CD8-positive, alpha-beta T cell (primary cell): ENCODE measurements at places on chromosomes 6 and 20.

DNA sequence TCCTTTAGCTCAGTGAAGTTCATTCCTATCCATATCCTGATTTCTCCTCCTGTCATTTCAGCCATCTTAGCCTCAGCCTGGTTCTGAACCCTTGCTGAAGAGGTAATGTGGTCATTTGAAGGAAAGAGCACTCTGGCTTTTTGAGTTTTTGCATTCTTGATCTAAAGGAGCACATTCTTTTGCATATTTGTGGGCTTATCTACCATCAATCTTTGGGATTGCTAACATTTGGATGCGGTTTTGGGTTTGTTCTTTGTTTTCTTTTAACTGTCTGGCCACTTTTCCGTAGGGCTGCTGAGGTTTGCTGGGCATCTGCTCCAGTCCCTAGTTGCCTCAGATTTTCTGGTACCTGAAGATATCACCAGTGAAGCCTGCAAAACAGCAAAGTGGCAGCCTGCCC, 238.3 kb downstream of the EPM2A start:
- DNase-seq: no peak

- no peak for DNase-seq
These were observed 33.2 kb downstream of the AAR2 start for GRCh38 chr20:36269507-36269906.

DNA sequence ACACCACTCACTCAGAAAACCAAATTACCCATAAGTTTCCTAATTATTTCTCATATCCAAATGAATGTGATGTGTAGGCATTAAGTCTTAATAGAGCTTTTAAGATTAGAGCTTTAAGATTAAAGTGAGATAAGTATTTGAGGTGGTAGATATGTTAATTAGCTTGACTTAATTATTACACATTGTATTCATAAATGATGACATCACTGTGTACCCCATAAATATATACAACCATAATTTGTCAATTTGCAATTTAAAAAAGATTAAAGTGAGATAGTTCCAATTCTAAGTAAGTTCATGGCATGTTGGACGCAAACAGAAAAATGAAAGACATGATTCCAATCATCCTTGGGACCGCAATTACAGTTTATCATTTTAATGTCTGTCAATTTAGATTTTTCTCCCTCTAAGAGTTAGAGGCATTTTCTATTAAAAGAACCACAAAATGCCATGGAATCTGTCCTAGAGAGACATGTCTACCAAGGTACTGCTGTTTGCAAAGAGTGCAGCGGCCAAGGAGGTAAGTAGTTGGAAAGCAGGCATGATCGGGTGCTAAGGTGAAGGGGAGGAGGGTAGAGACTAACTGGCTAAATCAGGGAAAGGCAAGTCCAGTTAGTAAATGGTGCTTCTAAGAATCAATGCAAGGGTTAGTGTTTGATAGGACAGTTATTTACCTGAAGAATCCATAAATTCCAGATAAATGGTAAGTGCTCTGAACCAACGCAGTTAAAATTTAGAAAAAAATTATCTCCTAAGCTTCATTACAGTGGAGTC, 65.7 kb downstream of the CHD6 start:
- no peak for DNase-seq

DNA sequence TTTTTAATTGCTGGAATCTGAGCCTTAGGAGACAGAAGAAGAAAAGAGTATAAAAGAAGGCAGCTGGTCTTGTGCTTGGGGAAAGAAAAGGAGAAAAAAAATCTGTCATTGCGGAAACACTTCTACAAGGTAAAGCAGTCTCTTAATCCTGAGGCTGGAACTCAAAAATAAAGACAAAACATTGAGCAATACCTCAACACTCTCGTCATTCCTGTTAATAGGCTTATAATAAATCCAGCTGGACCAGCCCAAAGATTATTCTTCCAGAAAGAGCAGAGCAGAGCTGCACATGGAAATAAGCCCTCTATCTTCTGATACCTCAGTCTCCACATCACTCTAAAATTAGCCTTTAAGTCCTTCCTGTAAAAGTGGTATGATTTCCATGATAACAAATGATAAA, 62.0 kb upstream of the HIVEP1 start:
- no peak for DNase-seq

DNA sequence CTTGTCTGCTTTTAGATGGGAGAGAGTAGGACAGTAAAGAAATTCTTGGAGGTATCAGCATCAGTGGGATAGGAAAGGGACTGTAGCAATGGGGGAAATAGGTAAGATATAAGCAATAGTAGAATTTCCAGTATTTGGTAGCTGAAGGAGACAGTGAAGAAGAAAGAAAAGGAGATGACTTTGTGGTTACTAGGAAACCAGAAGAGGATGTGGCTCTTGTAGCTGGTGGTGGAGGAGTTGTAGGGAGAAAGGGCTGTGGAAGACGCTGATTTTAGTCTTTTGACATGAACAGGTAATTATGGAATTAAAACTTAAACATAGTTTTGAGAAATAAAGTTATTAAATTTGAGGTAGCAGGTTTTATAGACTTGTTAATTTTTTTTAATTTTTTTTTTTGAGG, 26.1 kb downstream of the SH3BGRL2 start:
- no peak for DNase-seq

GRCh38 chr6:15674690-15675386, 12.0 kb upstream of the DTNBP1 start:
- no peak for DNase-seq
